G401 (cell line): ENCODE measurements at places on chromosomes 7 and 10. TPM values are rescaled to one million over a fixed set of nuclear protein-coding genes. Genes with fewer than 3 reads are reported as not detected.

The TFEC gene
- not detected in 2 replicates for total RNA-seq

The COL17A1 gene
- total RNA-seq, result 0.03 and 0.06 TPM in 2 replicates

The SFTPA1 gene
- not detected in 2 replicates for total RNA-seq

The PDZD8 gene
- total RNA-seq, result 8.6 and 27.2 TPM in 2 replicates

The NCF1 gene
- not detected in 2 replicates for total RNA-seq

The ARL3 gene
- 10.4 and 10.5 TPM in 2 replicates for total RNA-seq

The OR6V1 gene
- not detected in 2 replicates for total RNA-seq

The COL26A1 gene
- 104 and 109 TPM in 2 replicates for total RNA-seq

The AGR3 gene
- not detected in 2 replicates for total RNA-seq

The NODAL gene
- total RNA-seq, result 2.8 TPM in 1 of 2 replicates, not detected in the other

The TBRG4 gene
- 133 and 136 TPM in 2 replicates for total RNA-seq

The JAKMIP3 gene
- 0.27 TPM in 1 of 2 replicates, not detected in the other for total RNA-seq

The SUPV3L1 gene
- total RNA-seq, result 22.2 and 47.0 TPM in 2 replicates

The HMX2 gene
- total RNA-seq, result not detected in 2 replicates

The DRGX gene
- total RNA-seq, result 0.03 and 0.86 TPM in 2 replicates

The CELF2 gene
- 0.06 and 0.51 TPM in 2 replicates for total RNA-seq

The DYNC1I1 gene
- total RNA-seq, result not detected in 2 replicates

The PRF1 gene
- not detected in 2 replicates for total RNA-seq

The SAP25 gene
- total RNA-seq, result not detected in 2 replicates

The TMEM229A gene
- not detected in 2 replicates for total RNA-seq

The H2AZ2 gene
- total RNA-seq, result 315 and 379 TPM in 2 replicates

The ZNF727 gene
- total RNA-seq, result not detected in 2 replicates

The OR2A7 gene
- total RNA-seq, result not detected in 2 replicates
